Activated T-helper 1 cell treated with anti-CD3 and anti-CD28 coated beads, Interleukin-12 subunit alpha, Interleukin-12 subunit beta, Interleukin-2, Interleukin-4 antibody, amounts not matched to agents 30 ng/mL and 10 ng/mL and 1 ng/mL, durations not matched to agents 14 hours and 24 hours and 36 hours (primary cell): ENCODE measurements at places on chromosomes 16 and 17.
A peak's percentile ranks its signal among the peaks of the same experiment; 100 is the strongest.

- DNase-seq: no peak
These were observed 21.1 kb downstream of the PIPOX start for GRCh38 chr17:29063992-29064391.

DNA sequence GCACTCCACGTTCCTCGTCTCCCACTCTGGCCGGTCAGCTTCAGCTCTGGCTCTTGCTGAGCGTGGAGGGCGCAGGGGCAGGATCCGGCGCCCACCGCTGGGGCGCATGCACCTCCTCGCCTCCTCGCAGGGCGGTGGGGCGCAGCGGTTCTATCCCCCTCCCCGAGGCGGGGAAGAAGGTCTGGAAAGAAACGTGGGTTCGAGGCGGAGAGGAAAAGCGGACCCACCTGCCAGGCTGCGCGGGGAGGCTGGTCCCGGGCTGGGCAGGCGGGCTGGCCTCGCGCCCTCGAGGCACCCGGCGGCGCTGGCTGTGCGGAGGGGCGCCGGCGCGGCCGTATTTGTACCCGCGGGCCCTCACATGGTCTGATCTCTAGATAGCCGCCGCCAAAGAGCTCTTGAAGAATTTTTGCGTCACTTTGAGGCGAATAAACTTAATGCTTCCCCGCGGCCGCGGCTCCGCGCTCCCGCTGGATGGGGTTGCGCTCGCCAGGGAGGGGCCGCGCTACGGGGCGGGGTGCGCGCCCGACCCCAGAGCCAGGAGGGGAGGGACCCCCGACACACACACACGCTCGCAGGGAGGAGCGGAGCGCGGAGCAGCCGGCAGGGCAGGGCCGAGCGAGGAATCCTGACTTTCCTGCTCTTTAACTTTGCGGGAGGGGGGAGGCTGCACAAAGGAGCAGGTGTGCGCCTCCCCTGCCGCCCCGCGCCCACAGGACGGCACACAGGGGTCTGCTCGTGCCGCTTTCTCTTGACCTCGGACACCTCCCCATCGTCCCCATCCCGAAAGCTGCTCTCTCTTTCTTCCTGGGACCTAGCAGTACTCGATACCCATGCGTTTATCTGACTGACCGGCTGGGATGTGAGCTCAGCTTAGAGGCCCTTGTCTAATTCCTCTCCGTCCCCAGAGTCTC, at the start of gene SLC6A4:
Gene SLC6A4, minus strand, starts transcription at position 312 of the 911 bp plus-strand sequence. CDS start 13,739 bp downstream, outside the sequence.
- no peak for DNase-seq

- DNase-seq: no peak
These were observed 6.1 kb upstream of the KRTAP2-4 start for GRCh38 chr17:41071606-41072360.

DNA sequence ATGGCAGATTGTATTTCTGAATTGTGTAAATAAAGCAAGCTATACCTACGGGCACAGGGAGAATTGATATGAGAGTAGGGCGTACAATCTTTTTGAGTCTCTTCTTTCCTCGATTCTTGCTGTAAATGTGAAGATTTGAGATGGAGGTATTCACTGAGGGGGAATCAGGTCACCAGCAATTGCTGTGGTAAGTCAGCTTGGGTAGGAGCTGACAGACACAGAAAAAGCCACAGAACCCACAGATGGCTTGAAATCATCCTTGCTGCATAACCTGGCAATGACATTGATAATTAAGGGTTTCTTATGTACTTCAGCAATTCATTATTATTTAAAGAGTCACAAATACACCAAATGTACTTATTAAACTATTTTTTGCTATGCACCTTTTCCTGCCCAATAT, 164.2 kb downstream of the CNTNAP4 start:
- no peak for DNase-seq

DNA sequence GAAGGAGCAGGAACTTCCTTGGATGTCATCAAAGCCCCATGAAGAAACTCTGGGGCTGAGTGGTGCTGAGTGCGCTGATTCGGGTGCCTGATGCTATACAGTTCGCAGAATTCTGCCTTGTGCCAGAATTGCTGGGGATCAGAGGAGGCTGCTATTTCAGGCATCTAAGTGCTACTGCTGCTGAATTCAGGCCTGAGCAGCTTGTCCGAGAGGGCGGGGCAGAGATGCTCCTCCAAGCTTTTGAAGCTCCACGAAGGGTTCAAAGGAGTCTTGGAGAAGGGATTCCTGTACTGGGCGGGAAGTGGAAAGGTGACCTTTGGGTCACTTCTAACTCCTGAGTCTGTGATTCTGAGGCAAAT, 227.8 kb downstream of the CCDC182 start:
- no peak for DNase-seq

- DNase-seq: no peak
These were observed 15.3 kb upstream of the RASL10B start for GRCh38 chr17:35716173-35716572.

DNA sequence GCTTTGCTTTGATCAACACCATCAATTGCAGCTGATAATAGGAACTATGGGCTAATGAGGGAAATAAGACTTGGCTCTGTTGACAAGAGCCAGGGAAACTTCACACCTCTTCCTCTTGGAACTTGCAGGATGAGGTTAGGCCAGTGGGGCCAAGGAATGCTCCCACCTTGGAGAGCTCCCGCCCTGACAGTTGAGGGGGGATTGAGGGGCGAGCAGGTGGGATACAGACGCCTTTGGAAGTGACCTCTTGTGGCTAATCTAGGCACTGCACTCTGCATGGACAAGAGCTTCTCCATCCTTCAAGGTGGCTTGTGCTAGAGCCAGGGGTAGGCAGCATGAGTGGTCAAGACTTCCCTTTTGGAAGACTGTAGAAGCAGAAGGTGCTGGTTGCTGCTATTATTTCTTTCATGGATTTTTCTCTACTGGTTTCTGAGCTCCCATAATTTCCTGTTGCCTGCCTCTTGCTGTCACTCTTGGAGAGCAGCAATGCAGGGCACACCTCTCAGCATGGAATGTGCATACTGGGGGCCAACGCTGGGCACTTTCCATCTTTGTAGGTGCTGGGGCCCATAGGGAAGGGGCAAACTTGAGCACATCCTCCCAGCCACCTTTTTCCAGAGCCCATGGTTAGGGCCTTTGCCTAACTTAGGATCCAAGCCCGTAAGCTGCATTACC, 2.3 kb upstream of the PHF12 start:
- peak; percentile 30 for DNase-seq

- no peak for DNase-seq
These were observed 123.2 kb downstream of the CPPED1 start for GRCh38 chr16:12680531-12680930.

DNA sequence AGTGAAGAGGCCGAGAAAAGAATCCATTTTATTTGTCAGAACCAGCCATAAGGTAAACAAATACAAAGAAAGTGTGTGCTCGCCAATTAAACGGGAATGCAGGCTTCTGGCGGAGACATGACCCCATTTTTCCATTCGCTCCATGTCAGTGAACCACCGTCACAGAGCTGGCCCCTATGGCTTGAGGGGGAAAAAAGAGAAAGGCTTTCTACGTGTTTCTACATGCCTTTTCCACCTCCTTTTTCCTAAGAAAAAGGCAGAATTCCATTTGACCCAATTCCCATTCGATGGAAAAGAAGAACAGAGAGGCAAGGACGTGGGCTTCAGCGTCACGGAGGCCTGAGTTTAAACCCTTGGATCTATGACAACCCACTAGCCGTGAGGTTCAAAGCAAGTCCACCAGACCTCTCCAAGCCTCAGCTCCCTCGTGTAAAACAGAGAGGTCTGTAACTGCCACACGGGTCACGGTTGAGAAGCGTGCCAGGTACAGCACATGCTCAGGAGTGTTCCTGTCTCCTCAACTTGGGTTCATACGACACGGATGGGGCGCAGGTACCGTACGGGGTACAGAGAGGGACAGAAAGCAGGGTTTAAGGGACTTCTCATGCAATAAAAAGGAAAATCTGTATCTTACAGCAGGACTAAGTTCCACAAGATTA, 91.9 kb downstream of the NXN start:
- no peak for DNase-seq

GRCh38 chr17:49074851-49075540, 57.6 kb upstream of the B4GALNT2 start:
- no peak for DNase-seq

GRCh38 chr16:81408409-81408950, 36.1 kb upstream of the CMIP start:
- no peak for DNase-seq

GRCh38 chr17:75048249-75048878, 1.3 kb downstream of the KCTD2 start:
- DNase-seq: no peak

DNA sequence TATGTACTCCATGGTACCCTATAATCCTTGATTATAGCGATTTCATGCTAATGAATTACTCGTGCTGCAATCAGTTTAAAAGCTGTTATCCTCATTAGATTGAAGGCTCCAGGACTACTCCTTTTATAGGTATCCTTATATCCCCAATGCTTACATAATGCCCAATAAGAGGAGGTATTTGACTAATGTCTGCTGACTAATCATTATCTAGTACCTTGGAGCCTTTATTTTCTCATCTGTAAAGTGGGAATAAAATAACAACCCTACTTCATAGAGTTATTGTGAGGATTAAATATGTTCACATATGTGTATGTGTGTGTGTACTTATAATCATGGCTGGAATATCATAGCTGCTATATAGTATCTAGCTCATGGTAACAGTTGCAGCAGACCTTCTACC, 1031.5 kb downstream of the CDH11 start:
- DNase-seq: no peak

DNA sequence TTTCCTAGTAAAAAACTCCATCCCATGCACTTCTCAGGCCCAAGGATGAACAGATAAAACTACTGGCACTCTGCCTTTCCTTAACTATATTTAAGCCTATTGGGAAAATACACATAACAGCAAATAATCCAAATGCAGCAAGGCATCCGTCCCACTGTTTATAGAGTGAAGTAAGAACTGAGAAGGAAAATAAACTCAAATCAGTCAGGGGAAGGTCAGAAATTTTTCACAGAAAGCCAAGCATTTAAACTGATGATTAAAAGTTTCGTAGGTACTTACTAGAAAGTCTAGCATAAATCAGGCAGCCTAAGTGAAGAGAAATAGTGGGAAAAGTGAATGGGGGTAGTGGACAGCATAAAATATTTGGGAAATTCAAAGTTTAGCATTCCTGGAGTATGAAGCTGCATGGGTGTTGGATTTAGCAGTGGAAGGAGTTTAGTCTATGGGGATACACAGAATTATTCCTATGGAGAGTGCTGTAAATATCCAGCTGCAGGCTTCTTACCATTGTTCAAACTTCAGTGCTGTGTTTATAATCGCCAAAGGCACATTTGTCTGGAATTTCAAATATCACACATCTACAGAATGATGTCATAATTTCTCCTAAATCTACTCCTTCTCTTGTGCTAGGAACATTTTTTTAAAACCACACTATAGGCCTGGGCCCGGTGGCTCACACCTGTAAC, 1131.0 kb upstream of the GOT2 start:
- DNase-seq: no peak

DNA sequence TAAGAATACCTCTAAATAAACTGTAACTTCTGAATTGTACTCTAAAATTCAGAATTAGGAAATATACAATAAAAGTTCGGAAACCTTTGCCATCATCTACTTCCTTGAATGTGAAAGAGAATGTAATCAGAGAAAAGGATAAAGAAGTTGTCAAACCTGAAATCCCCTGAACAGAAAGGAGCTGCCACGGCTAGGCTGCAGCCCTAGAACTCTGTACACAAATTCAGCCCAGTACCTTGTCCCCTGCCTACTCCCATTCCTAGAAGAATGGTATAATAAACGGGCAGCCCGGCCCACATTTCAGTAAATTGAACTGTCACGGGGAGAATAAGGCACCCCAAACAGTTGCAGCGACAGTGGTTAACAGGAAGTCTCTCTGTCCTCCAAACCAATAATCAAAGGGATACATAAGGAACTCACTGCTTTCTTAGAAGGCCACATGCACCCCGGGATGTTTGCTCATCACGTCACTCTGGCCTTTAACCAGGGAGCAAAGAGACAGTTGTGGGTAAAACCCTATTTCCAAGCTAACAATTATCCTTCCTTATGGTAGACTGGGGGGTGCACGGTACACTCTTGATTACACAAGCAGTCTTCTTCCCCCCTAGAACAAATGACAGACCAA, 24.3 kb upstream of the RFFL start:
- DNase-seq: peak; percentile 34

DNA sequence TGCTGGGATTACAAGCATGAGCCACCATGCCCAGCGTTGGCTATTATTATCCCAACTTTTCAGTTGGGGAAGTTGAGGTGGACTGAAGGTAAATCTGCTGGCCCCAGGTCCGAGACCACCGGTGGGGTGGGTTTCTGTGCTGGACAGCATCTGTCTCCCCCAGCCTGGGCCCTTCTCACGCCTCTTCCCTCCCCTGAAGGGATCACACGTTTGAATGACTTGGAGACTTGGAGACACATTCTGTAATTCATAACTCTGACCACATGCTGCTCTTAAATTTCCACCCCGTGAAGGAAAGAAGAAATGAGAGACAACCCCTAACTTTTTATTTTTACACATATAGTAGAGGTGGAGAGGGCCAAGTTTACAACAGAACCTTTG, 109.8 kb downstream of the MSI2 start:
- DNase-seq: no peak

DNA sequence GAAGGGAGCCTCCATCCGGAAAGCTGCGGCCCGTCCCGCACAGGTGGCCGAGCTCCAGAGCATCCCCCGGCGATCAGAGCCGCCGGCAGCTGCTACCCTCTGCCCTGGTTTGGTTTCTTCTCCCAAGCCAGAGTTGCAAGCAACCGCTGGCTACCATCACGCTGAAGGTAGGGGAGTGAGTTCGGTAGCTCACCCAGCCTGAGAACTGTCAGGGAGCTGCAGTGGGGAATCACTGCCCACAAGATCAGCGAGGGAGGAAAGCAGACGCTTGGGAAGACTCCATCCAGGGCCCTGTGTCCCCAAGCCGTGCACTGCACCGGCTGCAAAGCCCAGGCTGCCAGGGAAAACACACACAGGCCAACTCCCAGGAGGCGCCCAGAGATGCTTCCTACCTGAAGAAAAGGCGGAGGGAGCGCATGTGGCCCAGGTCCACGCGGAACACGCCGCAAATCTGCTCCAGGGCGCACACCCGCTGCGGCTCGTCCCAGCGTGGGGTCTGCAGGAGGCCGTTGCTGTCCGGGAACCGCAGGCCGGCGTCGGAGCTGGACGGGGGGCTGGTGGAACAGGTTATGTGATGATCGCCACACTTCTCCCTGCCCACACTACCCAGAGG, 83.3 kb downstream of the TBC1D16 start:
- DNase-seq: no peak

DNA sequence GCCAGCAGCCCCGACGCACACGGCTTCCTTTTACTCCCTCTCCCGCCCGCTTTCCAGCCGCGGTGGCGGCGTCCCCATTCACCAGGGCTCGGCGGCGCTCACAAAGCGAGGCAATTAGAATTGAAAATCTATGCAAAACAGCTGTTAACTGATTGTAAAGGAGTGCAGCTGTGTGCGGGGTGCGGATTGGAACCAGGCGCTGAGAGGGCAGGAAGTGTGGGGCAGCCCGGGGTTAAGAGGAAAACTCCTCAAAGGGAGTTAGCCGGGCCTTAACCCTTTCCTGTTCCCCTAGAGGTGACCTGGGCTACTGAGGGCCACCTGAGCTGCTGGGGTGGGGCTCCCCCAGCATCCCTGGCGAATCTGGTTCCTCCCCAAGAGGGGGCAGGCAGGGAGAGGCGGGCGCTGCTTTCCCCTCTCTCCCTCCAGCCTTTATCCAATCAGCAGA, 5.8 kb upstream of the GSE1 start:
- no peak for DNase-seq
